Pericardium fibroblast (primary cell): ENCODE measurements at places on chromosomes 4 and X. TPM values are rescaled to one million over a fixed set of nuclear protein-coding genes. Genes with fewer than 3 reads are reported as not detected.

The CYSLTR1 gene
- not detected in 2 replicates for total RNA-seq

The UBA6 gene
- 28.7 and 49.7 TPM in 2 replicates for total RNA-seq

The DUSP9 gene
- 0.93 TPM in 1 of 2 replicates, not detected in the other for total RNA-seq

The REPS2 gene
- 0.94 and 1.9 TPM in 2 replicates for total RNA-seq

The AWAT1 gene
- total RNA-seq, result not detected in 2 replicates

The SLC9B1 gene
- 0.23 and 0.26 TPM in 2 replicates for total RNA-seq

The MAGEC3 gene
- total RNA-seq, result not detected in 2 replicates

The FANCB gene
- 0.58 and 0.68 TPM in 2 replicates for total RNA-seq

The LAP3 gene
- 57.2 and 61.8 TPM in 2 replicates for total RNA-seq

The CTAG2 gene
- total RNA-seq, result not detected in 2 replicates

The MAGED1 gene
- 222 and 332 TPM in 2 replicates for total RNA-seq

The GPM6B gene
- total RNA-seq, result 28.6 and 28.8 TPM in 2 replicates

The BCORL1 gene
- total RNA-seq, result 3.9 and 8.0 TPM in 2 replicates

The INTU gene
- 1.5 TPM in 2 replicates for total RNA-seq

The BBS12 gene
- 5.0 and 6.0 TPM in 2 replicates for total RNA-seq

The SOWAHB gene
- not detected in 2 replicates for total RNA-seq

The AFF1 gene
- total RNA-seq, result 14.6 and 20.5 TPM in 2 replicates

The PDZD11 gene
- 50.2 and 62.2 TPM in 2 replicates for total RNA-seq

The FBXL5 gene
- total RNA-seq, result 51.2 and 51.3 TPM in 2 replicates
